LHCN-M2 (cell line): ENCODE measurements at places on chromosomes 16 and 17. TPM values are rescaled to one million over a fixed set of nuclear protein-coding genes. Genes with fewer than 3 reads are reported as not detected.

The KRTAP2-1 gene
- total RNA-seq = not detected in 2 replicates

The DNAI2 gene
- not detected in 2 replicates for total RNA-seq

The LLGL2 gene
- total RNA-seq = 0.06 and 1.0 TPM in 2 replicates

The ZNF385C gene
- total RNA-seq = not detected in 2 replicates

The GGT6 gene
- total RNA-seq = not detected in 2 replicates

The FZD2 gene
- total RNA-seq = 12.5 and 21.2 TPM in 2 replicates

The TMEM186 gene
- 2.6 and 4.4 TPM in 2 replicates for total RNA-seq

The COPZ2 gene
- 70.4 and 91.8 TPM in 2 replicates for total RNA-seq

The CAVIN1 gene
- 308 and 325 TPM in 2 replicates for total RNA-seq

The GCGR gene
- total RNA-seq = not detected in 2 replicates

The NLRC3 gene
- total RNA-seq = not detected in 2 replicates

The MAP2K6 gene
- total RNA-seq = 0.06 and 0.26 TPM in 2 replicates

The HAS3 gene
- 0.23 and 0.71 TPM in 2 replicates for total RNA-seq
